Muscle of leg (tissue), 16 donors: ENCODE measurements at places on chromosomes 6 and 20. TPM values are rescaled to one million over a fixed set of nuclear protein-coding genes. Genes with fewer than 3 reads are reported as not detected.

DNA sequence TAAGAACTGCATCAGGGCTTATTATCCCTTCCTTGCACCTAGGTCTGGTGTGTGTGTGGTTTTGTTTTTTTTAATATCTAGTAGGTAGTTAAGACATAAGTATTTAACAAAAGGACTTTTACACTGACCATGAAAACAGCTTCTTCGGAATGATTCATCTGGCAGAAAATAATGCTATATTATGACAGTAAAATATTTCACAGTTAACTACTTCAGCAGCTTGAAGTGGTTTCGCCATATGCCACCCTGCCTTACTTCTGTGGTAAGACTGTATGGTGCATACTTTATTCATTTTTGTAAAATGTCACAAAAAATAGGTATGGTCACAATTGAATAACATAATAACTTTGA, 858 bp upstream of the PTPRK start:
- DNase-seq: no peak

DNA sequence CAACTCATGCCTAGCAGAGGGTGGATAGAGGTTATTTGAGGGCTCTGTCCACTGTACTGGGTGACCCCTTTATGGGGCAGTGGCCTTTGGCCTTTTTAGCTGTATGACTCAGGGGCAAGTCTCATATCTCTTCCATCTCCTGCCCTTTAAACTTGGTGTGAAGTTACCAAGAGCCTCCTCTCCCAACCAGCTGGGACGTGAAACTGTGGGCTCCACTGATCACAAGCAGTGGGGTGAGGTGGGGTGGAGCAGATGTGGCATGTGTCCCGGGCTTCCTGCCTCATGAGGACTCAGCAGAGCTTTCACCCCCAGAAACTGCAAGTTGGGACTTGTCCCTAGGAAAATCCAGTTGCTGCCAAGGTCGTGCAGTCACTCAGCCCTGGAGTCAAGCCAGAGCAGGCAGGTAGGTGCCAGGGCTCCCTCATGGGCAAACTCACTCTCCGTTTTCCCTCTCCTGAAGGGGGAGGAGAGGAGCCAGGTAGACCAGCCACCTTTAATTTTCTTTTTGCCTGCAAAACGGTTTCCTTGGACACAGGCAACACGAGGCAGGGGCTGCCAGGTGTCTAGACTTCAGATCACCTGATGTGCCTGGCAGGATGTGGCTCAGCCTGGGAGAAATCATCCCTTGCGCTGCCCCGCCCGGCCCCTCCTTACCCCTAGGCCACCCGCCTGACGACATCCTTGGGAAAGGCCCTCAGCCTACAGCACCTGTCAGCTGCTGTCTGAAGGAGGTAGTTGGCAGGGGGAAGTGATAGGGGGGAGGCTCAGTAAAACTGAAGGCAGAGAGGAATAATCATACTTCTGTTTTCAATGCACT, 4.0 kb downstream of the CDKN1A start:
- DNase-seq: peak; percentile 58

DNA sequence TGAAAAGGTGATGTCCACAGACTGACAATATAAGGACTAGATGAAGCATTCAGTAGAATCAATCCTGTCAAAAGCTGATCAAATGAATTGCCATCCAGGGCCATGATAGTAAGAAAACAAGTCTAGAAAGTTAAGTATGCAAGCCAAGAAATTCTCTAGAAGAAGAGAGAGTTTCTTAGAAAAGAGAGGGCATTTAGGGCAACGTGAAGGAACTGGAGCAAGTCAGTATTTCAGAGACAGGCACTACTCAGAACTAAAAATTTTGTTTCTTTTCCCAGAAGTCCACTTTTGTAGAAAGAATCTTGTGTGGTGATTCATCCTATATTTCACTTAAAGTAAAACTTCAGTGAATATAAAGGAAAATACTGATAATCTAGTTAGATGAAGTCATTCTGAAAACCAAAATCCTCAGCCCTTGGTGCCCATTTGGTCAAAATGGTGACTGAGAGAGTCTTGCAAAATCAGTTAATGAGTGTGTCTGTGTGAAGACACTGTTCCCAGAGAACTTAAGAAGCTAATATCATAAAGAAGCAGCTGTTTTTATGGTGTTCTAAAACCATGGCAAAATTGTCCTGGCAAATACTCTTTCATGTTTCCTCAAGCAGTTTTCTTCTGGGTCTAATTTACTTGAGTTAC, 82.2 kb downstream of the COL19A1 start:
- DNase-seq: no peak

DNA sequence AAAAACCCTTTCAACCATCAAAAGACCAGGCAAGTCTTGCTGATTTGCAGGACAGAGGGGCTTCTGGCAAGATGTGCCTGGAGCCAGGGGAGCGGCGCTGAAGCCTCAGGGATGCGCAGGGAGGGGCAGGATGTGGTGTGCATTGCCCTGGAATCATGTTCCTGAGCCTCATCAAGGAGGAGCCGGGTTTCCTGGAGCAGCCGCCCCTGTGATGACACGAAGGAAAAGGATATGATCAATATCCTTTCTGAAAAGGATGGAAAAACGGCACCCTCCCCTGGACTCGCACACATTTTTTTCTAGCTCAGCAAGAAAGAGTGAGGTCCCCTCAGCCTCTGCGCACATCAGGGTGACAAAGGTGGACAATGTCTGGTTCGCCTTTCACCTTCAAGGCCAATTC, 173.1 kb upstream of the SSTR4 start:
- peak; percentile 40 for DNase-seq

- DNase-seq: no peak
Observed at GRCh38 chr20:48828734-48829460, 1.1 kb upstream of the PREX1 start.

- no peak for DNase-seq
Observed at GRCh38 chr20:36929290-36929689, 22.2 kb downstream of the SAMHD1 start.

- DNase-seq: peak; percentile 91
Observed at GRCh38 chr6:167573461-167574215, 248.8 kb downstream of the TTLL2 start.

DNA sequence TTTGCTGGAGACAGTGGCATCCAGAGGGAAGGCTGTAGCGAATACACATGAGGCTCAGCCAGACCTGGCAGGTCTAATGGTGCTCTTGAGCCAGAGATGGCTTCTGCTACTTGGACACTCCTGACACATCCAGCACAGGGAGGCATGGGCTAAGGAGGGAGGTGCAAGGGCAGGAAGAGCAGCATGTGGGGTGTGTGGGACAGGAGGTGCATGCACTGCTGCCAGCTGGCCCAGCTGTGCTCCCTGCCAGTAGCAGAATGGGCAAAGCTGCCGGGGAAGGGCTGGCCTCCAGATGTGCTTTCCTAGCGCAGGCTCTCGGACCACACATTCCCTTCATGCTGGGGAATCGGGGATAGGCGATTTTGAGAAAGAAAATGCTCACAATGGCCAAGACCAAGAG, 309.2 kb downstream of the CDC5L start:
- peak; percentile 36 for DNase-seq

DNA sequence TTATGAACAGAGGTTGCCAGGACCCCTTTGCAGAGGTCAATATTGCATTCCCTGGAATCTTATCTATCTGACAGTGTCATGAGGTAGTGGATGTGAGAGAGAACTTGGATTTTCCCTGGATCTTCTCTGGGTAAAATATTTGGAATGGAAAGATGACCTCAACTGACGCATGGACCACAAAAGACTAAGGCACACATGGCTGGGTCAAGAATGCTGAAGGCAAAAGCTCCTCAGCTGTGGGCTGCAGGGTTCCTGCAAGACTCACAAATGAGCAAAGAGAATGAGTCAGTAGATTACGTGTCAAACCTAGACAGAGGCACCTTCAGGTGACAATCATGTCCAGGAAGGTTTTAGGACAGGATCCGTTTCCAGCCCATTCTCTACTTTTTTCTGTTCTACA, 484.0 kb downstream of the C6orf118 start:
- DNase-seq: no peak

SLC12A5 gene
- 0.96 TPM for polyA plus RNA-seq

DNA sequence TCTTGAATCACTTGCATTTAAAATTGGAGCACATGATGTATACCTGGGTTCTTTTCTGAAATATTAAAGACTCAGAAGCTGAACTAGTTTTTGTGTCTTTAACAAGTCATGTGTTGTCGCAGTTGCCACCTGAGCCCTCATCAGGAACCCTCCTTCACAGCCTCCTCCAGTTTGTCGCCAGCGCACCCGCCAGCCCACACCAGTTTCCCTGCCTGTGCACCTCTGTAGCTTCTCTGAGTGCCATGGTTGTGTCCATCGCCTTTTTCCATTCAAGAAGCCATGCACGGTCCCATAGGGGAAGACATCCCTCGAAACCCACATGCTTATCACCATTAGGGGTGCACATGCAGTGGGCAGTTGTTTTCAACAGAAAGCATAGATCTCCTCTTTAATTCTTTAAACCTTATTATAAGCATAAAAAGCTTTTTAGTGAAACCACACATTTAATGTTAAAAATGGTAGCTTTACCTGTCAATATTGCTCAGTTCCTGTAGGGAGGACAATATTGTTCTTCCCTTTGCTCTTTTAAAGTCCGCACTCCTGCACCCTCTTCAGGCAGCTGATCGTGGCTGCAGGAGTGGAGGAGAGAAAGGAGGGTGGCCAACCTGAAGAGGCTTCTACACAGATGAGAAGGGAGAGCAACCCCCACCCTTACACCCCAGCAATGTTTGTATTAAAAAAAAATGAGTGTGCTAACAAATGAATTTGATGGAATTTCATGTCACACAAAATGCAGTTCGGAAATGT, 121.9 kb downstream of the CFAP61 start:
- no peak for DNase-seq

DNA sequence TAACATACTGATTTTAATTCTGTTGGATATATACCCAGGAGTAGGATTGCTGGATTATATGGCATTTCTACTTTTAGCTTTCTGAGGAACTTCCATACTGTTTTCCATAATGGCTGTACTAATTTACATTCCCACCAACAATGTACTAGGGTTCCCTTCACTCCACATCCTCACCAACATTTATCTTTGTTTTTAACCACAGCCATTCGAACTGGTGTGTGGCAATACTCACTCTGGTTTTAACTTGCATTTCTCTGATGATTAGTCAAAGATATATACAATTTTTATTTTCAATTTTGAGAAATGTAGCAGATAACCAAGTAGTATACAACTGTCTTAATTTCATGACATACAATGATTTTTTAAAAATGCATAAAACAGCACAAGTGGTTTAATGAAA, 30.3 kb upstream of the ADGRG6 start:
- DNase-seq: no peak

PLA2G7 gene
- 1.4 TPM for polyA plus RNA-seq

OVOL2 gene
- polyA plus RNA-seq: not detected

MAD2L1BP gene
- polyA plus RNA-seq: 18.2 TPM
